SHP77 (cell line): ENCODE measurements at places on chromosomes 4 and X.

- no peak for DNase-seq
Measured at GRCh38 chr4:112282860-112283667, 2.6 kb downstream of the TIFA start.

DNA sequence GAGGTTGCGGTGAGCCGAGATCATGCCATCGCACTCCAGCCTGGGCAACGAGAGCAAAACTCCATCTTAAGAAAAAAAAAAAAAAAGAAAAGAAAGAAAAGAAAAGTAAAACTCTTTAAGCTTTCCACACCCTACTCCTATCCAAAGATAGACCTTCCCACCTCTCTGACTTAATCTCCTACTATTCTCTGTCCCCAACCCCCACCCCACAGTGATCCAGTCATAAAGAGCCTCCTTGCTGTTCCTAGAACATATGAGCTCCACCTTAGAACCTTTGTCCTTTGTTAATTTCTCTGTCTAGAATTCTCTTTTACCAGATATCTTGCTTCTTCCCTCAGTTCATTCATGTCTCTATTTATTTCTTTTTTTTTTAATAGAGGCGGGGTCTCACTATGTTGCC is 30.1 kb upstream of the MSN start:
- DNase-seq = no peak

GRCh38 chr4:94412658-94413038 is 39.1 kb upstream of the PDLIM5 start:
- no peak for DNase-seq

DNA sequence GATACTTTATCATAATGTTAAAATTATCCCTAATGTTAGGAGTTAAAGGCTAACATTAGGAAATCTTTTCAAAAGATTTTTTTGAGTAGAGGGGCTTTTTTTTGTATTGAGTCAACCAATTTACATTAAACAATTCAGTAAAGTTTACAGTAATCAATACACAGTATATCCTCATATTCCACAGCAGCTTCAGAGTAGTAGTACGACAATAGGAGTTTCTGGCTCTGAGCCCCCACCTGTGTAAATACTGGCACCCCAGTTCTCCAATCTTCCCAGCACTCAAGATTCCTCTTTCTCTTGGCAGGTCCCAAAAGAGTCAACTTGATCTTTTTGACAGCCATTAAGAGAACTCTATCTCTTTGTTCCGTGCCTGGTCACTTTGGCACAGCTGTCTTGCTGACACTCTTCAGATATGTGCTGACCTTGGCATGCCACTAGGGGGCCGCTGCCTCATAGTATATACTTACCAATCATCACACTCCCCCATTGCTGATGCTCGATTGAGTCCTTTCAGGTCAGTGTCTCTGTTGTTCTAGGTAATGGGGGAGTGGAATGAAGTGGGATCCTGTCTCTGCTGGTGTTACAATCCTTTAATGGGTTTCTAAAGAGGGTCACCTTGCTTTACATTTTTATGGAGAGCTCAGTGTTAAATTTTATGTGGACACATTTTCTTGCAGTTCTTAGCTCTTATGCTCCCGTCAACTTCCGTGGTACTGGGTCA is 19.5 kb upstream of the CCNI start:
- DNase-seq = peak; percentile 78

- no peak for DNase-seq
Measured at GRCh38 chr4:137946453-137947174, 295.5 kb downstream of the SLC7A11 start.

DNA sequence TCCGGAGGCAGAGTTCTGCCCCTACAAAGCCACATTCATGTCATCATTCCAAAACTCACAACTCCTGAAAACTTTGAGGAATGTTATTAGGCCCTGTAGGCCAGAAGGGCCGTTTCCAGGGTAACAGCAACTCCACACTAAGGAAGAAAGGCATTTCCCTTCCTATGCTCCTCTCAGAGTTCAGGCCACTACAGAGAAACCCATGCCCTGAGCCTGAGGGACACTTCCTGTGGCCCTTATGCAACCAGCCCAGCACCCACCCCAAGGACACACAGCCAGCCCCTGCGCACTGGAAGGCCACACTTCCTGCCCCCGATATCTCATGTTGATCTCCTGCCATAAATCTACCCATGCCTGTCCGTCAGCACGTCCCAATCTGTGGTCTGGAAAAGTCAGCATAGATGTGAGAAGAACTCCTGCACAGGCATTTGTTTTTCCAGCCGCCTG is 289.3 kb downstream of the BCOR start:
- no peak for DNase-seq

DNA sequence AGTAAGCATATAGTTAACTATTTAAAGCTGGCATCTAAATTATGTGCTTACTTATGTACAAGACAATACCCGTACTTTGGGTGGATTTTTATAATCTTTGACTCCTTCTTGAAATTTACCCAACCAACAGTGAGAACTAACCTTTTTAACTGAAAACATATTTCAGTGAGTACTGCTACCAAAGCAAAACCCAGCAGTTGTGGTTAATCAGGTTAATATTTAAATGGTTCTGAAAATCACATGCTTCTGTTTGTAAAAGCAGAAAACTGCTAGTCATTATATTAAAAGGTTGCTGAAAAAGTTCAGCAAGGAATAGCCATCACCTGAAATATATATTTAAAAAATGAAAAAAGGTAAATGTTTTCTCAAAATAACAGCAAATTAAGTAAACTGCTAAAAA is 20.0 kb downstream of the UBE2D3 start:
- no peak for DNase-seq

DNA sequence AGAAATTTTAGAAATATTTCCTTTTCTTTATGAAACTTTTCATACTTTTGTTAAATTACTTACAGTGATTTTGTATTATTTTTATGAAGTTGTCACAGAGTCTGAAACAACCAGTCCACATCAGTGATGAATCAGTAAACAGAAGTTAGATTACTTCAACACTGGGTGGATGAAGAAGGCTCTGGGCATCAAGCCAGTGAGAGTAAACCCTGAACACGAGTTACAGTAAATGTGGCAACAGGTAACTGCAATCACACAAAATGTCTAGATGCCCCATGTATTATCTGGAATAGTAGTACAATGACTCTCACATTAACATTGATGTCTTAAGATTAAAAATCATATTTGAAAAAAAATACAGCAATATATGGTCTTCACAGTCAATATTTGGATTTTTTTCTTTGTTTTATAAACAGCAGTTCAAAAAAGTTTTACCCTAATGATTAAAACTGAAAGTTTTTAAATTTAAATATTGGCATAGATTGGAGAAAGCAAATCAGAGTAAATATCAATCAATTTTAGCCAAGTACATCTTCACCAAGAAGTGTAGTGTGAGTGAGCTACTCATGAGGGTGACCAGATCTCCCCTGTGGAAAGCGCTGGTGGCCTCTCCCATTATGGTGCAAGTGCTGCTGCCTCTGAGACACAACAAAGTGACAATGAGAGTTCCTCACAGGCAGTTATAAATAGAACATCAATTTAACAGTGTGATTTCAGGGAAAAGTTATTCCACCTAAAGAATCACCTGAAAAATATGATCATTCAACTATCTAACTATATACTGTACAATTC is 63.2 kb upstream of the UGT2B7 start:
- no peak for DNase-seq

GRCh38 chr4:170743633-170744032 is 653.9 kb upstream of the AADAT start:
- DNase-seq = no peak

- DNase-seq = no peak
Measured at GRCh38 chr4:130668859-130669258, 1572.9 kb downstream of the C4orf33 start.

GRCh38 chrX:153440556-153441135 is 5.2 kb downstream of the TREX2 start:
- no peak for DNase-seq

DNA sequence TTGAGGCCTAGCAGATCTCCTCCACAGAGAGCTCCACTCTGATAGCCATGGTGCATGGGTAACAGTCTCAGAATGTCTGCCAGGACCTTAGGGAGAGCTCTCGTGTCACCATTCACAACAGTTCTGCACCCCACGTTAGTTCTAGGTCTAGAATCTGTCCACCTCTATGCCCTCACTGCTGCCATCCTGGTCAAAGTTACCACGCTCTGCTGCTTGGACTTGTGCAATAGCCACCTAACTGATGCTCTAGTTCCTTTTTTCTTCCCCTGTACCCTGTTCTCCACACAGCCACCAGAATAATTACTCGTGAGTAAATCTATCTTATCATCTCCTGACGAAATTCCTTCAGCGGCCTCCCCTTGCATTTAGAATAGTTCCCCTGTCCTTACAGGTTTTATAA is 268.8 kb upstream of the GATB start:
- DNase-seq = no peak

DNA sequence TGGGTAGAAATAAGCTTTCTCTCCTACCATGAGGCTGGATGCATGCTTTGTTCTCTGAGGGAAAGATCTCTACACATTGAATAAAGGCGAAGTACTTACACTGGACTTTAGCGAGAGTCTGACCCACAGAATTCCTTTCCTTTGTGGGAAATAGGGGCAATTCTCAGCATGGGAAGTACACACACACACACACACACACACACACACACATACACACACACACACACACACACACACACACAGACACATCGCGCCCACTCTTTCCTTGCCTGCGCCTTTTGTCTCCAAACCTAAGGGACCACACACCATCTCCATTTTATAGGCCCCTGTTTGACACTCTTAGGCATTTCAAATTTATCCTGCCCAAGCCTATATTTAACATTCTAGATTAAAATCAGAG is 83.8 kb downstream of the LUZP4 start:
- DNase-seq = no peak

DNA sequence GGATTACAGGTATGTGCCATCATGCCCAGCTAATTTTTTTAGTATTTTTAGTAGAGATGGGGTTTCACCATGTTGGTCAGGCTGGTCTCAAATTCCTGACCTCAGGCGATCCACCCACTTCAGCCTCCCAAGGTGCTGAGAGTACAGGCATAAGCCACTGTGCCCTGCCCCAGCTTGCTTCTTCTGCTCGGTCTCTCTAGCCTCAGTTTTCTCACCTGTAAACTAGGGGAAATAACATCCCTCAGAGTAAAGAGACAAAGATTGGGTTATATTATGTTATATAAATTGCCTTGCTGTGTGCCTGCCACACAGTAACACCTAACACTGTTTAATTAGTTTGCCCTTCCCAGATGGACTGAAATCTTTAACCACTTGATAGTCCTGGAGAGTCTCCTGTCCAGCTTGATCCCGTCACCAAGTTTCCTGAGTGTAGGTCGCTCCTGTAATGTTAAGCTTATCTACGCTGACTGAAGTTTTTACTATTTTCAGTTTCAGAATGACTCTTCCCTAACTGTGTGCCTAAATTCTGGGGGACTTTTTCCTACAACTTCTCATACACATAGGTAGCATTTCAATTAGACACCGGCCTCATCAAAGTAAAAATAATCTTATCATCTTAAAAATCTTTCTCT is 412.7 kb upstream of the TENM3 start:
- DNase-seq = no peak

GRCh38 chr4:122861172-122861943 is 34.7 kb downstream of the FGF2 start:
- DNase-seq = no peak

GRCh38 chr4:8326206-8326605 is 56.7 kb downstream of the HTRA3 start:
- no peak for DNase-seq

DNA sequence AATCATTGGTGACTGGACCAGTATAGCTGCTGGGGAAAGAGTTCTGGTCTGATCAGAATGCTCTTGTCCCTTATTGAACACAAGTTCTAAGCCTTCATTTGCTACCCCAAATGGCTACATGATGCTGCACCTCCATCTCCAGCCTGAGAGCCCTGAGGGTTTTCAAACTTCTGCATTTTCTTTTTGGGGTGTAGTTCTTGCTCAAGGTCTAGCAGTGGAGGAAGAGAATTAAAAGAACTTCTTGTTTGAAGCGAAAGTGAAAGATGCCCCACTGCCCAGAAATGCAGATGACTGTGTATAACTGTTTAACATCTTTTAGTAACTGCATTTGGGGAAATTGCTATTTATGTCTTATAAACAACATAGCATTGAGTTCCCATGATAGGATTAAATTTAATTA is 38.5 kb downstream of the LAMTOR3 start:
- DNase-seq = no peak

DNA sequence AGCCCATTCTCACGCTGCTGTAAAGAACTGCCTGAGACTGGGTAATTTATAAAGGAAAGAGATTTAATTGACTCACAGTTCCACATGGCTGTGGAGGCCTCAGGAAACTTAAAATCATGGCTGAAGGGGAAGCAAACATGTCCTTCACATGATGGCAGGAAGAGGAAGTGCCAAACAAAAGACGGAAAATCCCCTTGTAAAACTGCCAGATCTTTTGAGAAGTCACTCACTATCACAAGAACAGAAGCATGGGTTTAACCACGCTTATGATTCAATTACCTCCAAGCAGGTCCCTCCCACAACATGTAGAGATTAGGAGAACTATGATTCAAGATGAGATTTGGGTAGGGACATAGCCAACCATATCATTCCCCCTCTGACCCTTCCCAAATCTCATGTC is 335.5 kb downstream of the IL15 start:
- no peak for DNase-seq

- peak; percentile 33 for DNase-seq
Measured at GRCh38 chrX:154918060-154918483, 31.9 kb downstream of the F8A1 start.

DNA sequence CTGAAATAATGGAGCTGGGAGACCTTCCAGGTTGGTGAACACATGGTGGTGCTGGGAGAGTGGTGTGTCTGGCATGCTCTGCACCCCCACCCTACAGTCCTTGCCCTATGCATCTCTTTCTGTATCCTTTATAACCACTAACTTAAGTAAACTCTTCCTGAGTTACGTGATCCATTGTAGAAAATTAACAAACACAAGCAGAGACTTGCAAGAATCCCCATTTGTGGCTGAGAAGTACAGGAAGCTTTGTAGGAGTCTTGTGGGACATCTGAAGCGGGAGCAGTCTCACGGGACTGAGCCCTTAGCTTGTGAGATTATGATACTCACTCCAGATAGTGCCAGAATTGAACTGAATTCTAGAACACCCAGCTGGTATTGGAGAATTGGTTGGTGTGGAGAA is 14.3 kb upstream of the FAM13A start:
- DNase-seq = no peak

DNA sequence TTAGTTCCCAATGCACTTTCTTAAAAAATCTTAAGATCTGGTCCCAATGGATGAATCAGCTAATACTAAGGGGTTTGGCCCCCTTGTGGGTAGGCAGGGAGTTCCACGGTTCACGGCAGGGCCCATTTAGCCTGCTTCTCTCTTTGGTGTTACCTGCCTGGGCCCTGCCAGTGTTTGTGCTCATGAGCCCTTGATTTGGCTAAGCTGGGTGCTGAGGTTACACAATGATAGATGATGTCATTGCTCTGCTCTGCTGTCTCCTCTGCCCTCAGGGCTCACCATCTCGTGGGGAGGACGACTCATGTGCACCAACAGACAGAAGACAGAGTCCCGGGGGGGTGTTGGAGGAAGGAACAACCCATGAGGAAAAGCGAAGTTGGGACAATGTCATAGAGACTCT is 24.4 kb downstream of the RTL5 start:
- no peak for DNase-seq

GRCh38 chr4:96642490-96642889 is 802.6 kb downstream of the PDHA2 start:
- DNase-seq = no peak
